ENCODE measurements at places on chromosomes 6 and 20.
A peak's percentile ranks its signal among the peaks of the same experiment; 100 is the strongest.

GRCh38 chr6:1391800-1392309 lies 2.5 kb downstream of the FOXF2 start:
- no peak for DNase-seq

- DNase-seq = no peak
These were observed 51.7 kb downstream of the COL11A2 start for GRCh38 chr6:33140556-33140955.

GRCh38 chr6:45586216-45587171 lies 208.8 kb upstream of the SUPT3H start:
- DNase-seq = peak; percentile 67

GRCh38 chr20:8740265-8740664 lies 328.6 kb upstream of the PLCB4 start:
- DNase-seq = no peak

DNA sequence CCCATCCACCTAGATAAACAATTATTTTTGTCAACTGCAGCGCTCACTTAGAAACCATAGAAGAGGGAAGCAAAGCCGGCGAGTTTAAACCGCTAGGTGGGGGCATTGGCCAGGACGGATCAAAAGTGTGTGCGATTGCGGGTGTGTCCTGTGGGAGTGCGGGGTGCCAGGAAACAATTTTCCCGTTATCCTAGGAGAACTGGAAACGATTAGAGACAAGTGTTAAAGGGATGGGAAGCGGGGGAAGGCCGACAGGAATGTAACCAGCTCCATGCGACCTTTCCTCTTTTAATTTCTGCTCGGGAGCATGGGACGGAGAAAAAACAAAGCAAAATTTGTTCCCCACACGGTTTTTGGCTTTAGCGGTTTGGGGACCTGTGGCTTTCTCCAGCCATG lies 2.8 kb upstream of the HTR1B start:
- no peak for DNase-seq

DNA sequence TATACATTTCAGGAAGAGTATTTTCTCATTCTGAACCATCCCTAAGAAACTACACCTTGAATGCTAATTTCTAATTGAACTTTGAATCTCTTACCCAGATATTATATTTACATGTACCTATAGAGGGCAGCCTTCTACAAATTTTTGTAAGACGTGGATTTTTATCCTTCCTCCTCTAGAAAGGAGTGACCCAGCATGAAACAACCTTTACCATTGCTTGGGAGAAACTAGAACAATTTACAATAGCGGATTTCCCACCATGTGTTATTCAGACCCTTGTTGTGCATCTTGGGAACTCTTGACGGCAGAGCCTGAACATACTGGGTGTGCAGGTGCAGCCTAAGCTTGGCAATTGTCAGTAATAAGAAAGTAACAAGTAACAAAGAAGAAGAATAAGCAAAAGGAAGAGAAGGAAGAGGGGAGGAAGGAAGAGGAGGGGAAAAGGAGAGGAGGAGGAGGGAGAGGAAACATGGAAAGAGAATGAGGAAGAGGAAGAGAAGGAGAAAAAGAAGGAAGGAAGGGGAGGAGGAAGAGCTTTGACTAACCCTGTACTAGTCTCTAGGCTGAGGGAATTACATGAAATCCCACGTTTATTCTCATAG lies 10.8 kb upstream of the TAAR1 start:
- DNase-seq = no peak

- DNase-seq = no peak
These were observed 2.1 kb downstream of the TSPYL4 start for GRCh38 chr6:116251568-116252384.

DNA sequence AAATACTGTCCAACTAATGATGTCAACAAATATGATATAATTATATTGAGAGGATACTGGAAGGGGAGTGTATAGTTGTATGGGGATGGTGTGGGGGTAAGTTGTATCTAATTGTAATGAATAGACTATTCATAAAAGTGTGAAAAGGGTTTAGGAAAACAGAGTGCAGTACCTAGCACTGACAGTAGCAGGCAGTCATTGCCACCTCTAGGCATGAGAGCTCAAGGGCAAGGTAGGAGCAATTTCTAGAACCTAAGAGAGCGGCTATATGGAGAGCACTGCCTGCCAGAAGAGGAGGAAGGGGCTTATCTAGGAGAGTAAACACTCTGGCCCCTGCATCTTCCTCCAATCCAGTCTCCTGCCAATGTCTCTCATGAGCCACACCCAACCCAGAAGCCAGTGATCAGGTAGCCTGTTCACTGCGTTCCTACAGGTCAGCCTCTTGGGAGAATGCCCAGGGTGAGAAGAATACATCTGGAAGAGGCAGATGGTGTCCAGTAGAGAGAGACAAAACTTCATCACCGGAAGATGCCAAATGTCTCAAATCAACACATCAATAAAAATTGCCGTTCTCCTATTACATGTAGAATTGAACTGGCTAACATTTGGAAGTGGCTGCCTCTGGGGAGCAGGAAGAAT lies 200.0 kb downstream of the LY86 start:
- DNase-seq = no peak

Measured in activated gamma-delta T cell treated with Interleukin-2 at 50 U/mL for 16 hours (primary cell).